ENCODE measurements at places on chromosomes 7 and 10. TPM values are rescaled to one million over a fixed set of nuclear protein-coding genes. Genes with fewer than 3 reads are reported as not detected.

The CTAGE4 gene
- 1.2 TPM for polyA plus RNA-seq

GRCh38 chr7:116653204-116653603 is 18.8 kb upstream of the MET start:
- H3K4me3 ChIP-seq = no peak overlapping the region
- H3K4me1 ChIP-seq = no peaks in the 10 kb centered on the region
- no peaks in the 10 kb centered on the region for H3K27me3 ChIP-seq
- no peaks in the 10 kb centered on the region for H3K36me3 ChIP-seq

DNA sequence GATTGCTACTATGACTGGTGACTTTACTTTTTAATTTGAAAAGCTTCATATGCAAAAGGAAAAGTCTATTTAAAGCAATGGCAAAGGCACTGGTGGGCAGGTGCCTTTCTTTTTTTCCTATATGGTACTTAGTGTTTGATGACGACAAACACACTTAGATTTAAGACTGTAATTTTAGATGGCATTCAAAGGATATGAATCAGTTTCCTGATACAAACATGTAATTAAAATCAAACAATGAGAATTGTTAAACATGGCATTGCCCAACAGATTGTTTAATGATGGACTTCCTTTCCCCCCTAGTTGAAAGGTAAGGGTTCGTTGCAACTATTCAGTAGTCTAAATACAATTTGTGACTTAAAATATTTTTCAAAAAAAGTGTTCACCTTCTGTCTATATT is 106.5 kb upstream of the SEMA3C start:
- DNase-seq = no peak
- H3K4me1 ChIP-seq = no peaks in the 10 kb centered on the region
- H3K36me3 ChIP-seq = no peaks in the 10 kb centered on the region
- H3K4me3 ChIP-seq = no peak overlapping the region
- no peaks in the 10 kb centered on the region for H3K27me3 ChIP-seq

The AKR1B15 gene
- polyA plus RNA-seq = not detected

The FFAR4 gene
- not detected for polyA plus RNA-seq

The ODAD2 gene
- polyA plus RNA-seq = 2.5 TPM

The FKBP9 gene
- polyA plus RNA-seq = 142 TPM

GRCh38 chr10:42970451-42971250 is 106.2 kb upstream of the RET start:
- DNase-seq = peak; percentile 5
- no peaks in the 10 kb centered on the region for H3K4me1 ChIP-seq
- no peak overlapping the region for H3K4me3 ChIP-seq
- H3K36me3 ChIP-seq = no peaks in the 10 kb centered on the region
- H3K27ac ChIP-seq = no peak overlapping the region
- no peaks in the 10 kb centered on the region for H3K27me3 ChIP-seq

DNA sequence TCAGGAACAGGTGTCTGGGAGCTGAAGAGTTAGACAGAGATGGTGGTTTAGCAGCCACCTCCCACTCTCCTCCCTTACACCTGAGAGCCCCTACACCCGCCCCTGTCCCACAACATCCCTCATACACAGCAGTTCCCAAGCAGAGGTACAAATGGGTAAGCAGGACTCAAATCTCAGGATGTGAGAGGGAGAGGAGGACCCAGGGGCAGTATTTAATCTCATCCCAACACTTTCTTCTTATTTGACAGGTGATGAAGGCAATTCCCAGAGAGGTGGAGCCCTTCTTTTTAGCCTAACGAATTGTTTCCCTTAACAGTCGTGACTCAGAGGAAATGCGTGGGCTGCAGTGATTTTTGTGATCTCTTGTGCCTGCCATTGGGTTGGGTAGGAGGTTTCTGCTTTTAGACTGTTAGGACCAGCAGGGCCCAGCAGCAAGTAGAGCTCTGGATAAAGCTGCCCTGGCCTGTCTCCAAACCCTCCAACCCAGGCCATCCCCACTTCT is 191.3 kb downstream of the HECW1 start:
- H3K27ac ChIP-seq = no peak overlapping the region
- H3K4me1 ChIP-seq = peaks cover 7% of the 10 kb centered on the region
- no peak overlapping the region for H3K4me3 ChIP-seq
- no peak for DNase-seq
- H3K27me3 ChIP-seq = no peaks in the 10 kb centered on the region

GRCh38 chr7:44587843-44588711 is 6.0 kb upstream of the TMED4 start:
- H3K36me3 ChIP-seq = no peaks in the 10 kb centered on the region
- DNase-seq = no peak
- no peak overlapping the region for H3K27ac ChIP-seq
- H3K27me3 ChIP-seq = no peaks in the 10 kb centered on the region

DNA sequence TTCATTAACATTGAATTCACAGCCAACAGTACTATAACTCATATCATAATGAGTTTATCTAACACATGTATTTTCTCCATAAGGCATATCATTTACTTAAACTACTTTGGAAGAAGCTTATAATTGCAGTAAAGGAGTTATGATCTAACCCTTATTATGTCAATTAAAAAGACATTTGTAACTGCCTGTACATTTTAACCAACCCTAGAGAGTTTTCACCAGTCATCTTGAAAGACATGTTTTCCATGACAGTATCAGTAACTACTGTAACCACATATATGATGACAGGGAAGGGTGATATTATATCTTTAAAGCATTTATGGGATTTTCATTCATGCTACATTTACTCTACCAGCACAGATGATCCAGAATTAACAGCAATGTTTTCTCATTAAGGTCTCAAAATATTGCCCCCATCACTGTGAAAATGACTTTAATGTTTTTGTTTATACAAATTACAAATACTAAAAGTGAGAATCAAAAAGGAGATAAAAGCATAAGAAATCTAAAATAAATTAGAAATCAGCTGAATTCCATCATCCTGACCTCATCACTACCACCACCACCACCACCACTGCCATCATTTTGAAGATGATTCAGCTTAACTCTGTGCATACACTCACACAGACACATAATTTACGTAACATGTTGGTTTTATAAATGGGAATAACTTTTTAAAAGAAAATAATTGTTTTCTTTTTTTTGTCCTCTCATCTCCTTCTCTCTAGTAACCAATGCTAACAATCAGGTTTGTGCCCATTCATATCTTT is 53.6 kb downstream of the MKLN1 start:
- DNase-seq = no peak
- no peaks in the 10 kb centered on the region for H3K36me3 ChIP-seq
- no peaks in the 10 kb centered on the region for H3K27me3 ChIP-seq
- no peaks in the 10 kb centered on the region for H3K4me1 ChIP-seq

GRCh38 chr10:93074147-93074596 is 479 bp downstream of the CYP26A1 start:
- DNase-seq = no peak
- H3K27me3 ChIP-seq = no peaks in the 10 kb centered on the region
- H3K4me3 ChIP-seq = peak overlapping the region; percentile 9
- no peak overlapping the region for H3K27ac ChIP-seq
